ENCODE measurements at places on chromosomes 11 and 22. TPM values are rescaled to one million over a fixed set of nuclear protein-coding genes. Genes with fewer than 3 reads are reported as not detected.

The DAGLA gene
- 6.2 TPM for total RNA-seq

The PIWIL4 gene
- total RNA-seq: 0.40 TPM

The KLHL35 gene
- total RNA-seq: 0.63 TPM

The C11orf86 gene
- total RNA-seq: 44.1 TPM

The KRTAP5-6 gene
- total RNA-seq: not detected

The CDC45 gene
- total RNA-seq: 24.1 TPM

The RAC2 gene
- total RNA-seq: 0.29 TPM

The SCGB1D2 gene
- total RNA-seq: 0.48 TPM

Measured in A549 treated with Mapracorat at 1 μM for 4 hours (cell line).